Smooth muscle cell of the brain vasculature (primary cell): ENCODE measurements at places on chromosomes 12 and 14.

GRCh38 chr12:7948589-7949260, 12.7 kb upstream of the SLC2A3 start:
- no peak for DNase-seq

- peak; percentile 89 for DNase-seq
Observed at GRCh38 chr12:104736307-104736706, 221.8 kb downstream of the SLC41A2 start.

DNA sequence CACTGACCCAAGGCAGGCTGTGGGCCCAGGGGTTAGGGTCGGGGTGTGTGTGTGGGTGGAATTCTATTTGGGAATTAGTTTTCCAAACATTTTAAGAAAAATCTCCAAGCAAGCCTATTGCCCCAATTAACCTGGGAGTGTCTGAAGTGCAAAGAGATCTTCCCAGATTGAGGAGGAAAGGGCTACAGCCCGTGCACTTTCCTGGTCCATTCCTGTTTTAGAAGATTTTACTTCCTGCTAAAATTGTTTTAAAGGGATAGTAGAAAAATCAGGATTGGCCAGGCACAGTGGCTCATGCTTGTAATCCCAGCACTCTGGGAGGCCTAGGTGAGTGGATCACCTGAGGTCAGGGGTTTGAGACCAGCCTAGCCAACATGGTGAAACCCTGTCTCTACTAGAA, 5.3 kb downstream of the DCTN2 start:
- DNase-seq, result no peak

- DNase-seq, result no peak
Observed at GRCh38 chr12:109309381-109310246, 530 bp upstream of the FOXN4 start.

DNA sequence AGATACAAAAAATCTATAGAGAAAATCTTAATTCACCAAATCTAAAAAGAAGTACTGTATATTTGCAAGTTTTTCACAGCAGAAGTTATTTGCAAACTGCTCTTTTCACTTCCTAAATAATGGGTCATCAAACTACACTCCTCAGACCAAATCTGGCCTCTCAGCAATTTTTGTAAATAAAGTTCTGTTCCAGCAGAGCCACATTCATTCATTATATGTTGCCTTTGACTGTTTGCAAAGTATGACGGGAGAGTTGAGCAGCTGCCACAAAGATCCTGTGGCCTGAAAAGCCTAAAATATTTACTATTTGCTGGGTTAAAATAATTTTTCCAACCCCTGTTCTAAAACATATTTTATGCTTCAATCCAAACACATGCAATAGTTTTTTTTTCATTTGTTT, 1222.3 kb upstream of the SEL1L start:
- no peak for DNase-seq

- peak; percentile 89 for DNase-seq
Observed at GRCh38 chr12:42756841-42757623, 167.5 kb upstream of the PRICKLE1 start.

DNA sequence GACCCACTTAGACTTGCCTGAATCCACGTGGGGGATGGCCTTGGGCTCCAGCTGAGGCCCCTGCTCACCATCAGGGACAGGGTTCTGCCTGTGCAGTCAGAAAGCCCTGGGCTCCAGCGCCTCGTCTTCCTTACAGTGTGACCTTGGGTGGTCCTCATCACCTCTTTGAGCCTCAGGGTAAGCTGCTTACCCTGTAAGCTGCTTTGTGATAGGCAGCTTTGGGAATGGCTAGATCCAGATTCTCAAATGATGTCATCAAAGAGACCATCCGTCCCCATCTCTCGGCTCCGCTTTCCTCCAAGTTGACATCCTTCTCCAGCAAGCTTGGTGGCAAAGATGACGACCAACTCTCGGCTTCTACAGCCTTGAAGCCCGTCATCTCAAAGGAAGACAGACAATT, 127.0 kb downstream of the ADCK1 start:
- no peak for DNase-seq

- no peak for DNase-seq
Observed at GRCh38 chr14:23442721-23443356, 7.4 kb upstream of the MYH7 start.

- DNase-seq, result no peak
Observed at GRCh38 chr12:93563807-93564538, 8.5 kb upstream of the SOCS2 start.

GRCh38 chr12:57146961-57147944, at the start of gene LRP1-AS:
Gene LRP1-AS (minus strand): TSS chr12:57147619.
- DNase-seq, result no peak

GRCh38 chr12:60335745-60336144, 739.9 kb downstream of the SLC16A7 start:
- DNase-seq, result no peak

GRCh38 chr12:102633981-102634605, 153.7 kb upstream of the IGF1 start:
- no peak for DNase-seq

DNA sequence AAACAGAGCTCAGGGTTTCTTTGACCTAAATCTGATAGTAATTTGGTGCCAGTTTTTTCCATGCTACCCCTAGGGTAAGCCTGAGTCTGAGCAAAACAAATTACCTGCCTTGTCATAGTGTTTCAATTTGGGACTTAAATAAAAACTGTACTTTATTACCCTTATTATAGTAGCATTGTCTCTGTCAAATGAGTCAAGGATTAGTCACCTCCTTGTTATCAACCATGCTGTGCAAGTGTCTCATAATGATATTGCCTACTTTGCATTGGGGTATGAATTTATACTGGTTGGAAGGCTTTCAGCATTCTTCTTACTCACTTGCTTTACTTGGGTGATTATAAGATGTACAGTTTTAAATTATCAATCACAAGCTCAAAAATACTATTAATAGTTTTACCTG, 380.0 kb downstream of the LRFN5 start:
- DNase-seq, result no peak

DNA sequence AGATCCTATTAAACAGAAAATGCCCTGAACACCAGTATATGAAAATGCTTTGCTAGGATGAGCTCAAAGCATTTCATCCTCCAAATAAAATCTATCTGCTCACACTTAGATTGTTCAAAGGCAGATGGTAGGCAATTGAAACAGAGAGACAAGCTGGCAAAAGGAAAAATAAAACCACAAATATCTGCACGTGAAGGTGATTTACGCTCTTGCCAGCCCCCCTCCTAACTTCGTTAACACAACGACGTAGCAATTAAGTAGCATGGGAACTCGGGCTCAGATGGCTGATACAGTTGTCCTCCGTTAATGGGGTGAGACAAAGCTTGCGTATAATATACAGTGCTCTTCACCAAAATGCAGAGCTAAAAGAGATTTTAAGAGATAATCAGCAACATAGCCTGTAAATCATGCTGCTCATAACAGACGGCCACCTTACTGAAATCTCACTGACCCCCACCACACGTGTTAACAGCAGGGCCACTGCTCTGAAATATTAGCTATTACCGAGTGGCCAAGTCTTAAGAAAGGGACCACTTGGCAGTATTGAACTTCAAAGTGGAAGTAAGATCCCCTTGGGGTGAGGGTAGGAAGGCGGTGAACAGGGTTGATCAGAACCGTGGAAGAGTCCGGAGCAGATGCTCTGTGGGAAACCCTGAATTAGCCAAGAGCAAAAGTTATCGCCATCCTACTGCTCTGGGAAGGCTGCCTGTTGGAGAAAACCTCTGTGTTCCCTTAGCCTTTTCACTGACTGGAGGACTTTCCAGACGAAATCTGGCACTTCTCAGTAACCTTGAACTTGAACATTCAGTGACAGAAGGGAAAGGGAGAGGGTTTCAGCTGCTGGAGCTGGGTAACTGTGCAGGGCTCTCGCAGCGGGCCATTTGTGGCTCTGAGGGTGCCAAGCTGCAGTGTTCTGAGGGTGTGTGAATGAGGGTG, 23.1 kb downstream of the ETV6 start:
- no peak for DNase-seq

- no peak for DNase-seq
Observed at GRCh38 chr12:88448337-88448915, 131.8 kb downstream of the KITLG start.

GRCh38 chr12:15808250-15808649, 19.1 kb upstream of the EPS8 start:
- no peak for DNase-seq

GRCh38 chr12:77835969-77836368, 5.3 kb downstream of the NAV3 start:
- no peak for DNase-seq

- DNase-seq, result no peak
Observed at GRCh38 chr12:98229540-98229924, 285.9 kb upstream of the TMPO start.

- DNase-seq, result no peak
Observed at GRCh38 chr14:73778736-73779135, 64.6 kb upstream of the PNMA1 start.

- no peak for DNase-seq
Observed at GRCh38 chr12:107495604-107496003, 190.0 kb upstream of the PWP1 start.
